ENCODE measurements at places on chromosomes 4 and X.

- no peak for DNase-seq
Observed at GRCh38 chr4:48270523-48270897, 872 bp upstream of the TEC start.

DNA sequence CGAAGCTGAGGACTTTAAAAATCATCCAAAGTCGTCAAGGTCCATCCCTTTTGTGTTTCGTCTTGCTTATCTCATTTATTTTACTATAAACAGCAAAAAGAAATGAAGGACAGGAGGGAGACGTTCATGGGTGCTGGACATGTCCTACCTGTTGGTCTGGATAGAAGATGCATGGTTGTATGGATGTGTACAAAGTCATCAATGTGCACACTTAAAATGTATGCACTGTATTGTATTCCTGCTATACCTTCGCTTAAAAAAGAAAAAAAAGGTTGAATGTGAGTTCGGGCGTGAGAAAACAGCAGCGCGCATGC, 313 bp upstream of the BLOC1S4 start:
- no peak for DNase-seq

- DNase-seq: no peak
Observed at GRCh38 chrX:20354505-20354904, 87.8 kb upstream of the RPS6KA3 start.

DNA sequence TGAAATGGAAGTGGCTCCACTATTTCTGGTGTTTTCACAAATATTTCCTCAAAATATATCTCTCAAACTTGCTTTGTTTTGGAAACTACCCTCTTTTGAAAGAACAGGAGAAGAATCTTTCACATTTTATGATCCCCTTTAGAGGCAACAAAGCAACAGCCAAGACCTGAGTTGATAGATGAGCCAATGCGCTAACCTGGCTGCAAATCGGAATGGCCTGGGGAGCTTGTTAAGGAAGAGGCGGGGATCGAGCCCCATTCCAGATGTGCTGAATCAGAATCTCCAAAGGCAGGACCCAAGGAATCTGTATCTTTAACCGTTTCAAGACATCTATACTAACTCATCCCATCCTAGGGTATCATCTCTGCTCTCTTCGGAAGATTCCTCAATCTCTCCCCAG, 181.3 kb downstream of the GPC3 start:
- no peak for DNase-seq

DNA sequence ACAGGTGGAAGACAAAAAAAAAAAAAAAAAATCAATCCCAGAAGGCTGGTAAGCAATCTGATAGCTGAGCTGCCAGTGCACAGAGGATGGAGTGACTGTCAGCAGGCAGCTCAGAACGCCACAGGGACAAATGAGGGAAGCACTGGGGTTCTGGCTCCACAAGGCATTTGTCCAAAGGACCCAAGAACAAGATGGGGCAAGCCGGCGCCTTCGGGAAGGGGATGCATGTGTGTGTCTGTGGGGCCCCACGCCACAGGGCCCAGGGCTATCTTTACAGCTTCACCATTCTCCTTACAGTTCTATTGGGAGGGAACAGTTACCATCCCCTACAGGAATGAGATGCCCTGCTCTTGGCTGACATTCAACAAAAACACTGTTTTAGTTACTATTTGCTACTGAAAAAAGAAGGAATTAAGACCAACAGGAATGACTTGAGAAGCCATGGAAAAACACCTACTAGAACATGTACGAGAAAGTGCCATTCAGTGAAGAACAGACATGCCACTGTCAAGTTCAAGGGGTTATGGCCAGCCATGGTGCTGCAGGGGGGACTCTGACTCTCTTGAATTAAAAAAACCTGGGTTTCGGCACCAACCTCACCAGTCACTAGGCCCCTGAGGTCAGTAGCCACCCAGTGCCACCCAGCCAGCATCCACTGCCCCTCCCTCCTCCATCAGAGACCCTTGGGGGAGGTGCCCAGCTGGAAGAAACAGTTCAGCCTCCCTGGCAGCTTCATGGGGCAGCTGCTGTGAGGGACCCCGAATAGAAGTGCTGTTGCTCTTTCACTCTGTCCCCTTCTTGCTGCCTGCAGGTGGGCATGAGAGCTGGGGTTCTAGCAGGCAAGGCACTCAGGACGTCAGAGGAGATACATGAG, 18.5 kb downstream of the WDR1 start:
- DNase-seq: no peak

- no peak for DNase-seq
Observed at GRCh38 chr4:157290622-157291021, 70.1 kb downstream of the GRIA2 start.

DNA sequence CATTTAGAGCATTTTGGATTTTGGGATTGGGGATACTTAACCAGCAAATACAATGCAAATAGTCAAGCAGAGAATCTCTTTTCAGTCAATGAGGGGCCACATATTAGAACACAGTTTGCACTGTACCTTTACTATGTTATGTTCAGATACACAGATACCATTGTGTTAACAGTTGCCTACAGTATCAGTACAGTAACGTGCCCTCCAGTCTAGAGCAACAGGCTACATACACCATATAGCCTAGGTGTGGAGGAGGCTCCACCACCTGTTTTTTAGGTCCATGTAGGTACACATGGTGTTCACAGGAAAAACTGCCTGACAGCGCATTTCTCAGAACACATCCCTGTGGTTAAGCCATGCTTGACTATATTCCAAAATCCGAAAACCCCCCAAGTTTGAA, 9.1 kb downstream of the GRPEL1 start:
- no peak for DNase-seq

DNA sequence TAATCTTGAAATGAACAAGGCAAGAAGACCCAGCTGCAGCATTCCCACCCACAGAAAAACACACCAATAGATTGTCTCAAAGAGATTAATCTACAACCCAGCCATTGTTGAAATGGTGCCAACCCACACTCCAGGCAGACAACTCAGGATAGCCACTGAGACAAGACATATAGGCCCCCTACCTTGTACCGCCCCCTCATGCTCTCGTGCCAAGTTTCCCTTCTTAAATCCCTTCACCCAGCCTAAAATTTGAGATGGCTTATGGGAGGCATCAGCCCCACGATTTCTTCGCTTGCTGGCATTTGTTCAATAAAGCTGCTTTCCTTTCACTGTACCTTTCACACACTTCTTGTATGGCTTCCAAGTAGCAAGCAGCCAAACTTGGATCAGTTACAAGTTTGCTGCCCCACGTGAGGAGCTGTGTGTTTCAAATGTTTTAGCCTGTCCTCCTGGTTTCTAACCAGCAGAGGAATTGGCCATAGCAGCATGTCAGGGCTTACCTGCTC, 1754.1 kb downstream of the C4orf33 start:
- DNase-seq: no peak

GRCh38 chr4:129378364-129378763, 282.4 kb downstream of the C4orf33 start:
- no peak for DNase-seq

DNA sequence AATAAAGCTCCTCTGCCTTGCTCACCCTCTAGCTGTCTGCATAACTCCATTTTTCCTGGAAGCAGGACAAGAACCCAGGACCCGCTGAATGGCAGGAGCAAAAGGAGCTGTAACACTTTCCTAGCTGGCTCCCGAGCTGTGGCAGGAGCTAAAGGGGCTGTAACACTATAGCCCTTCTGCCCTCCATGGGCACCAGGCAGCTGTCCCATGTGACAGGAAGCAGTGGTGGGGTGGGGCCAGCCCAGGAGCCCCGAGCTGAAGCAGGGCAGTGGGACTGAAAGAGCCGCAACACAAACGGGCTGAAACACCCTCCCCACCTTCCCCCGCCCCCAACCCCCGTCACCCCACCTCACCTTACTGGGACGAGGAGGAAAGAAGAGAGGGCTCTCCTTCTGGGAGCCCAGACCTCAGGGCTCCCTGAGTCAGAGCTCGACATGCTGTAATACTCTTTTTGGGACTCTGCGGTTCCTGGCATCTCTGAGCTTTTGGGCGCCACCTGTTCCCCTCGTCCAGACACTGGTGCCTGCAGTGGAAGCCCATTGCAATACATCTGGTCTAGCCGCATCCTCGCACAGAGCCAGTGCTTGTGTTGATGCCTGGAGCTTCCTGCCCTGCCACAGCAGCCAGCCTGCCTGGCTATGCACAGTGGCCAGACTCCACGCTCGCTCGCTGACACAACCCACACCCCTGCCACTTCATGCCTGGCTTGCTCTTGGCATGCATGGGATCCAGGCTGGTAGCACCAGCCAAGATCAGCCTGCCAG, 39.4 kb downstream of the PPM1K start:
- no peak for DNase-seq
